Esophagus squamous epithelium (tissue), 5 donors: ENCODE measurements at places on chromosomes 6 and 20.

DNA sequence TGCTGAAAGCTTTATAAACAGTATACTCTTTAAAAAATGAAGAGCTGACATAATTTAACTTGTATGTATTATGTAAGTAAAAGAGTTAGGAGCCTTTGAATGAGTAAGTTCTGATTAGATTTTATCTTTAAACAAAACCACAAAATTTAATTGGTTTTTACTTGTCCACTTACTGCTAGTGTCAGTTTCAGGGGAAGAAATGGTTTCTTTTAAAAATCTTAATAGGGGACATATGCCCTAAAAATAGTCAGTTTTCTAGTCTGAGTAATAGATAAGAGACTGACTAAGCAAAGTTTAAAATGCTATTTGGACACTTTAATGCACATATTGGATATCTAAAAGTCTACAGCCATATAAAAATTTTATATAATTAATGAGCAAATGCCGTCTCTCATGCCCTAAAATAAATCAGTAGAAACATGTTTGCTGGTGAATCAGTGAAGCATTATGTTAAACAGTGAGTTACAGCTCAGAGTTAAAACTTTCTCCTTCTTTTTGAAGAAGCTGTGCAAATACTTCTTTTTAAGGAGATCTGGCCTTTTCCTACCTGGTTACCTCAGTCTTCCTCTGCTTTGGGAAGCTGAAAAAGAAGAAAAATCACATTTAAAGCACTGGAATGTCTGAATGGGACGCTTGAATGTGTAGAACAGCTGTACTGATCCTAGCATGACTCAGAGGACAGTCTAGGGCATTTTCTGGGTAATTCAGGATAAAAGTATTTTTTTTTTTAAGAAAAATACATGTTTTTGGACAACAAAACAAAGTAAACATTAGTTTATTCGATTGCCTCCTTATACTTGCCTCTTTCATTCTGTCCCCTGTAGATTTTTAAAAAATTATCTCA lies 55.3 kb downstream of the CDH26 start:
- no peak for DNase-seq

DNA sequence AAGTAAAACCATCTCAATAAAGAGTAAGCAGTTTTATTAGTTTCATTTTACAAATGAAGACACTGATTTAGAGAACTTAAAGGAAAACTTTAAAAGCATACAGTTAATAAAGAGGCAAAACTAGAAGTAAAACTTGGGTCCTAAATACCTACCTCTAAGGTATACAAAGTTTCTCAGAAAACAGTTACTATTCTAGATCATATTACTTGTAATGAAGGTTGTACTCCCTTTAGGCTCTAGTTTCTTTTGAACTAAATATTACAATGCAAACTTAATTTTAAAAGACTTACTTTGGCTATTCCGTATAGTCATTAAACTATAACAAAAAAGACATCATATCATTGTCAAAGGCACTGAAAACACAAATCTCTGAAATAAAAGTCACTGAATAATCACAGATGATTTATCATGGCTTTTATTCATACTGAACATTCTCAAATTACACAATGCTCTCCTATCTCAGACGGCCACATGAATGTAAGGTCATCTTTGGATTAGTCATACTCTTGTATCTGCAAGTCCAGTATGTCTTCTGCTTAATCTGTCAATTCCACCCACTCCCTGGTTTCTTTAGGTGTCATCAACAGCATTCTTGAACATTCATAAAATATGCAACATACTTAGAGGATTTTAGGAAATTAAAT lies 361.6 kb upstream of the RUNX2 start:
- DNase-seq: no peak

- DNase-seq: no peak
Measured at GRCh38 chr6:107670792-107671199, 153.3 kb downstream of the SCML4 start.

GRCh38 chr20:8432435-8433148 lies 300.5 kb downstream of the PLCB1 start:
- no peak for DNase-seq

GRCh38 chr6:123529058-123529457 lies 107.7 kb downstream of the TRDN start:
- DNase-seq: no peak

- no peak for DNase-seq
Measured at GRCh38 chr6:3226042-3226441, 1.4 kb downstream of the TUBB2B start.

- DNase-seq: no peak
Measured at GRCh38 chr6:26124781-26125685, 37.8 kb downstream of the HFE start.

- DNase-seq: no peak
Measured at GRCh38 chr6:93819189-93819588, 399.8 kb upstream of the EPHA7 start.

DNA sequence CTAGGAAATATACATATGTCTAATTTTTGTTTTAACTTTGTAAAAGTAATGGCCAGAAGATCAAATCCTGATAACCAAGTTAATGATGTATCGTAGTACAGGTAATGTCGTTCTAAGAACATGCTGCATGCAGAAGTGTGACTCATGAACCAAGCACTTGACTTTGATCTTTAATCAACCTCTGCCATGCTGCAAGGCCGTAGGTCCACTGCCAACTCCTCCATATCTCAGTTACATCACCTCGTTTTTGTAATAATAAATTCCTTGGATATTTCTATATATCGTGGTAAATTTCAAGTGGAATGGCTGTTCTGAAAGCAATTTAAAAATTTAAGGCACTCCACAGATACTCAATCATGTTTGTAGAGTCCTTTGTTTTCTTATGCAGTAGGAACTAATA lies 771.7 kb downstream of the EPHA7 start:
- no peak for DNase-seq

DNA sequence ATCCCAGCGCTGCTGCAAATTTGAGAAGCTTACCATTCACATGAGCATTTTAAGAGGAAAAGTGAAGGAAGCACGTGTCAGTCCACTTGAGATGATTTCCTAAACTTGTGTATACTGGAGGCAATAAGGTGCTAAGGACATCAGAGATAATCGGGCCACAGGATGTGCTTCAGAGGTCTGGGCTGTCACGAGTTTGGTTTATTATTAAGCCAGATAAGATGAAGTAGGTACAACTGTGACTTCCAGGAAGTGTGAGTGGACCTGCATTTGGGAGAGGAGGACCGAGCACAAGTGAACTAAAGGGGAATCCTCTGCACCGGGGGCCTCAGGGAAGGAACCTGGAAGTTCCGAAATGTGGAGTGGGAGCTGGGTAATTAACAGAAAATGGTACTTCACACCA lies 1.4 kb downstream of the SAMD5 start:
- DNase-seq: no peak

DNA sequence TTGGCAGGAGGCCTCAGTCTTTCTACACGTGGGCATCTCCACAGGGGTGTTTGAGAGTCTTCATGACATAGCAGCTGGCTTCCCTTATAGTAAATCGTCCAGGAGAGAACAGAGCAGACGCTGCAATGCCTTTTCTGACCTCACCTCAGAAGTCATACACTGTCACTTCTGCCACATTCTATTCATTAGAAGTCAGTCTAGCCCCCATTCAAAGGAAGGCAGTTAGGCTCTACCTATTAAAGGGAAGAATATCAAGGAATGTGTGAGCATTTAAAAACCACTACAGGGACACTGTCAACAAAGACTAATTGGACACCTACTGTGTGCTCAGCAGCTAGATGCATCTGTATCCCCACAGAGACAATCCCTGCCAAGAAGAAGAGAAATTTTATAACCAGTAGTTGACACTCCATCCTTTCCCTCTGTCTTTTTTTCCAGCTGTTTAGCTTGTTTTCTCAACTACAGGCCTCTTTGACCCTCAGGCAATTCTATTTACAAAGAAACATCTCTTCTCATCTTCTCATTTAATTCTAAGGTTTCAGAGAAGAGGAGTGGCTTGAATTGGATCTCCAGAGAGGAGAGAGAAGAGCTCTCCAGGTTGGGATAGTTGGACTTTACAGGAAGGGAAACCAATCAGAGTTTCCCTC lies 18.6 kb downstream of the ARMC12 start:
- DNase-seq: no peak

DNA sequence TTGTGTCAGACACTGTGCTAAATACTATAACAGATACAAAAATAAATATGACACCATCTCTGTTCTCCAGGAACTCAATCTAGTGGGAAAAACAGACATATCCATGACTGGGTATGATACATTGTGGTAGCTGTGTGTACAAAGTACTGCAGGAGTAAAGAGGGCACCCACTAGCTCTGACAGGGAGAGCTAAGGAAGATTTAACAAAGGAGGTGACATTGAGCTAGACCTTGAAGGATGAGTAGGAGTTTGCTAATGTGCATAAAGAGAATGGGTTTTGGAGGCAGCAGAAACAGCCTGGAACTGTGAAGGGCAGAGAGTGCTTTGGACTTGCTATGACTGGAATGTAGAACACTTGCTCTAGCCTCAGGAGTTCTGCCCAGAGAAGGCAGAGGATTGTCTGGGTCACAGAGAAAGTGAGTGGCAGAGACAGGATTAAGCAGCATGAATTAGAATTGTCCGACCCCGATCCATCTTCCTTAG lies 14.4 kb downstream of the MMP24 start:
- DNase-seq: no peak

DNA sequence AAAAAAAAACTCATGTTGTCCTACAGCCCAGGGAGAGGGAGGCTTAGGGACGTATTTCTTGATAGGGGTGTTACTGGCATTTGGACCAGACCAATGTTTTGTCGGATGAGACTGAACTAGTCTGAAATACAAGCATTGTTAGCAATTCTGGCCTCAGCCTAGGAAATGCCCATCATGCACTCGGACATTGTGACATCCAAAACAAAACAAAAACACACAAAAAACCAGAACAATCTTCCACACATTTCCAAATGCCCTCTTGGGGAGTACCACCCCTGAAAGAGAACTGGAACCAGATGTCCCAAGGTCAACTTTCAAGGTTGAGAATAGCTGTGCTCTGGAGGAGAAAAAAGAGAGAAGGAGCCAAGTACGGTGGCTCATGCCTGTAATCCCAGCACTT lies 299.1 kb upstream of the JARID2 start:
- no peak for DNase-seq

GRCh38 chr20:11721411-11721810 lies 196.3 kb upstream of the BTBD3 start:
- no peak for DNase-seq

- no peak for DNase-seq
Measured at GRCh38 chr6:35327349-35328027, 14.9 kb upstream of the PPARD start.

GRCh38 chr6:142926494-142927270 lies 18.3 kb downstream of the HIVEP2 start:
- peak; percentile 14 for DNase-seq

DNA sequence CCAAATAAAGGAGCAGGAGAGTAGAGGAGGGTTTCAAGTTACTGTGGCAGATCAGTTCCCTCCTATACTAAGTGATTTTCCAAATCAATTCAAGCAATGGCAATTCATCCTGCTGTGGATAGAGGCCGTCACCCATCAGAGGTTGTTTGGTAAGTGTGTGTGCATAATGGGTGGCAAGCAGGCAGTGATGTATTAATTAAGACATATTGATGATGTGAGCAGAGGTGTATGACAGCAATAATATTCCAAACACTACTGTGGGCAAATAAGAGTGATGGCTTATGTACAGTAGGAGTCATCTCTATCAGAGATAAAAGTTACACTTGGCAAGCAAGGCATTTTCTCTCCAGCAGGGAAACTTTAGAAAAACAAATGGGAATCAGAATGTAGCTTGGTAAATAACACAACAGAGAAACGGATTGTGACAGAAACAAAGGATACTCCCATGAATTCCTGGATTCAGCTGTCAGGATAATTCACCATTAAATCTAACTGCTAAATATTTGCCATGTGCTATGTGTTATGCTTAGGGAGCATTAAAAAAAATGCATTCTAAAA lies 196.3 kb downstream of the KHDC1L start:
- DNase-seq: no peak

- DNase-seq: no peak
Measured at GRCh38 chr6:100186552-100186951, 192.5 kb upstream of the MCHR2 start.

GRCh38 chr6:79137671-79138070 lies 59.6 kb upstream of the PHIP start:
- DNase-seq: no peak

DNA sequence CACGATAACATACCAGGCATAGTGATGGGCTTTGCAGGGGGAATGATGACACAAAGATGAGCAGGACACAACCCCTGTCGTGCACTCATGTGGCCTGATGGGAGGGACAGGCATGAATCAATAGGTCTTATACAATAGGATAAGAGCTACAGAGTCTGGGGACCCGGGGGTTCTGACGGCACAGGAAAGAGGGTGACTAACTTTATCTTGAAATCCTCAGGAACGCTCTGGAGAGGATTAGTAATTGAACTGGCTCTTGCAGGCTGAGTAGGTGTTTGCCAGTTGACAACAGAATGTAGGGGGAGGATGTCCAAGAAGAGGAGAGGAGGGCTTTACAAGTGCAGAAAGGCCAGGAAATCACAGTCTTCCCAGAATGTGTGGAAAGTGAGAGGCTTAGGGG lies 219.9 kb upstream of the ECI2 start:
- no peak for DNase-seq

- DNase-seq: no peak
Measured at GRCh38 chr6:152461556-152461955, 175.6 kb downstream of the SYNE1 start.

GRCh38 chr6:11194356-11195218 lies 37.9 kb downstream of the NEDD9 start:
- DNase-seq: no peak

GRCh38 chr6:18279422-18279821 lies 15.1 kb upstream of the DEK start:
- DNase-seq: no peak

GRCh38 chr20:32505723-32506473 lies 79.2 kb downstream of the NOL4L start:
- no peak for DNase-seq

- DNase-seq: no peak
Measured at GRCh38 chr6:83218646-83219045, 25.5 kb downstream of the RWDD2A start.

DNA sequence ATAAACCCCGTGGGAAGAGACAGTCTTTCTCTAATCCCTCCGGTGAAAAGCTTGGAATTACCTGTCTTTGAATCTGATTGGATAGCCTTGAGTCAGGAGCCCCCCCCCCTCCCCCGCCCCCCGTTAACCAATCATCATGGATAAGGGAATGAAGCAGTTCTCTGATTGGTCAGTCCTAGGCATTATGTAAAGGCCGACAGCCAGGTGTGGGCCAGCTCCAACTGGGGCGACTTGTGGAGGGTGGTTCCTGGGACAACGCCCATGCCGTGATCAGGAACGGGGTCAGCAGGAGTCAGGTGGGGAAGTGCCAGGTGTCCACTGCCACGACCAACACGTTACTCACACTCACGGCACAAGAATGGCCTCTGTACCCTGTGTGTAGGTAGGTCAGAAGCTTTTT lies 406.8 kb upstream of the SULF2 start:
- no peak for DNase-seq
